ENCODE measurements at places on chromosomes 2 and 18. TPM values are rescaled to one million over a fixed set of nuclear protein-coding genes. Genes with fewer than 3 reads are reported as not detected.

GRCh38 chr18:5142859-5143258, 54.2 kb downstream of the AKAIN1 start:
- DNase-seq: no peak

GRCh38 chr18:22363867-22364463, 53.8 kb downstream of the CTAGE1 start:
- no peak for DNase-seq

GORASP2 gene
- total RNA-seq: 98.0 TPM

DNA sequence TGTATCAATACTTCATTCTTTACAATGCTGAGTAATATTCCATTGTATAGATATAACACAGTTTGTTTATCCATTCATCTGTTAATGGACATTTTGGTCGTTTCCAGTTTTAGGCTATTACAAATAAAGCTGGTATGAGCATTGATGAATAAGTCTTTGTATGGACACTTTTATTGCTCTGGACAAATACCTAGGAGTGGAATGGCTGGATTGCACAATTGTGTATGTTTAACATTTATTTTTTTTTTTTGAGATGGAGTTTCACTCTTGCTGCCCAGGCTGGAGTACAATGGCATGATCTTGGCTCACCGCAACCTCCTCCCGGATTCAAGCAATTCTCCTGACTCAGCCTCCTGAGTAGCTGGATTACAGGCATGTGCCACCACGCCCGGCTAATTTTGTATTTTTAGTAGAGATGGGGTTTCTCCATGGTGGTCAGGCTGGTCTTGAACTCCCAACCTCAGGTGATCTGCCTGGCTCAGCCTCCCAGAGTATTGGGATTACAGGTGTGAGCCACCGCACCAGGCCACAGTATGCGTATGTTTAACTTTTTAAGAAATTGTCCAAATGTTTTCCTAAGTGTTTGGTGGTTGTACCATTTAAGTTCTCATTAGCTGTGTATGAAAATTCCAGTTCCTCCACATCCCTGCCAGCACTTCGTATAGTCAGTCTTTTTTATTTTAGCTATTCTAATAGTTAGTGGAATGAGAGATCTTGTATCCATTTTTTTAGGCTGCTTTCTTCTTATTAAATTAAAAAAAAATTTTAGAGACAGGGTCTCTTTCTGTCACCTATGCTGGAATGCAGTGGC, 194.9 kb upstream of the HAAO start:
- DNase-seq: no peak

NETO1 gene
- not detected for total RNA-seq
